ELF-1 (cell line): ENCODE measurements at places on chromosomes 3 and 15.
A peak's percentile ranks its signal among the peaks of the same experiment; 100 is the strongest.

DNA sequence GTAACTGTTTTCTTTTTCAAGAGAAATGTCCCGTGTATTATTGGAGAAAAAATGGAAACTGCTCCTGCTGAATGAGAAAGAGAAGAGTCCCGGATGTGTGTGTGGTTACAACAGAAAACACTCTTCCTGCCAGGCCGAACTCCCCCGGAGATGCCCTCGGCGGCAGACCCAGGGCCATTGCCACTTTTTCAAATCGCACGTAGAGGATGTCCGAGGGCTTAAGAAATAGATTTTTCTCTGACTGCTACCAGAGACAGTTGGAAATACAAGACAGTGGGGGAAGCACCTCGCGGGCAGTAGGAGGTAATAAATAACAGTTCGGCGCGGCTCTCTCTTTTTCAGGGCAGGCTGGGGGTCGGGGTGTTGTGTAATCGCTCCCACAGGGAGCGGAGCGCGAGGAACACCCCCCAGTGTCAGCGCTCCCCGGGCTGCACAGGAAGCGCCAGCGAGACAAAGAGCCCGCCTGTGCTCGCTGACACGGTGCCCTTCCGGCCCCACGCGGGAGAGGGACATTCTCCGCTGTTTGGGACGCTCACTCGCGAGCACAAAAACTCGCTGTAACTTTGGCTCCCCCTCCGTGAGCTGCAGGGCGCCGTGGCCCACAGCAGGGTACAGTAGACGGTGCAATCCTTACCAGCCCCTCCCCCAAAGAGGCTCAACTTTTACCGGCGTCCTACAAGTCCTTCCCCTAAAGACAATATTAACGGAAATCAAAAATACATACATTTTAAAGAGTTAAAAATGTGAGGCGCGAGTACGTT is 1.1 kb downstream of the VGLL4 start:
- peak; percentile 71 for DNase-seq

DNA sequence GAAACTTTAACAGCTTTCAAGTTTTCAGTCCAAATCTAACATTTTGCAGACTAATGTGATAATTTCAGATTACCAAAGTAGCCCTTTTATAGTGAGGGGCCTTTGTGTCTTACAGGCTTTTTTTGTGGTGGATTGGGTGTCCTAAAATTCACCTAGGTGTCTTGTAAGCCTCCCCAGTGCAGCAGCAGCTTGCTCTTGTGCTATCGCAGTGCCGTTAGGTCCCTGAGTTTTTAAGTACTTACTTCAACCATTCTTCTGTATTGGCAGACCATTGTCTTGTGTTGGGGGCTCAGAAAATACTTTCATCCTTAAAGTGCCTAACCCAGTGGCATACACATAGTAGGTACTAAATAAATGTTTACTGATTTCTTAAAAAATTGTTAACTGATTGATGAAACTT is 2.1 kb downstream of the PDE8A start:
- no peak for DNase-seq

DNA sequence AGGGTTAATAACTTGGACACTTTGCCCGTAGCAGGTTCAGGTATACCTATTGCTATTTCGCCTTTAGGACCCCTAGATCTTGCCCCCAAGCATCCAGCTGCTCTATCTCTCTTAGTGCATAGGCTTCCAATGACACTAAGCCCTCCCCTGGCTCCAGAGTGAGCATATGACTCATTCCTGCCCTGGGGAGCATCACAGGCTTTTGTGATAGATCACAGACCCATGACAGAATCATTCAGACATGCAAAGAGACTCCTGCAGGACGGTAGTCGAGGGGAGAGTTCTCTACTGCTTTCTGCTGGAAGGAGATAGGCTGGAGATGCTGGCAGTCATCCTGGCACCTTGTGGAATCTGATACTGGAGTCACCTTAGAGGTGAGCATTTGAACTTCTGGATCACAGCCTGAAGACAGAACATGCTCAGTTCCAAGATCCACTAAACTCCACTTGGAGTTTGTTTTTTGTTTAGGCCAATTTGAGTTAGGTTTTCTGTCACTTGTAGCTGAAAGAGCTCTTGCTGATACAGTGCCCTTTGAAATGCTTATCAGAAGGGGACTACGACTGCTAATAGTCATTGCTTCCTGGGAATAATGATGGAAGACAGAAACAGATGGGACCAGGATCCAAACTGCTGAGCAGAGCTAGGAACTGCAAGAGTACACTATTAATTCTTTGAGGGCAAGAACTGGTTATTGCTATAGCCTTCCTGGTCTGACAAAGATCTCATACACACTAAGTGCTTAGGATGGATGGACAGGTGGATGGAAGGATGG is 11.0 kb downstream of the LYSMD2 start:
- DNase-seq = peak; percentile 94

GRCh38 chr3:174439331-174440252 is 419.5 kb upstream of the NAALADL2 start:
- DNase-seq = peak; percentile 27

- DNase-seq = no peak
These were observed 257.3 kb downstream of the ABHD5 start for GRCh38 chr3:43948013-43948412.

- DNase-seq = no peak
These were observed 9.7 kb upstream of the SHF start for GRCh38 chr15:45197512-45197911.

GRCh38 chr15:63586790-63587189 is 10.4 kb upstream of the FBXL22 start:
- peak; percentile 31 for DNase-seq

- no peak for DNase-seq
These were observed 42.7 kb upstream of the B3GNT5 start for GRCh38 chr3:183210341-183210740.

DNA sequence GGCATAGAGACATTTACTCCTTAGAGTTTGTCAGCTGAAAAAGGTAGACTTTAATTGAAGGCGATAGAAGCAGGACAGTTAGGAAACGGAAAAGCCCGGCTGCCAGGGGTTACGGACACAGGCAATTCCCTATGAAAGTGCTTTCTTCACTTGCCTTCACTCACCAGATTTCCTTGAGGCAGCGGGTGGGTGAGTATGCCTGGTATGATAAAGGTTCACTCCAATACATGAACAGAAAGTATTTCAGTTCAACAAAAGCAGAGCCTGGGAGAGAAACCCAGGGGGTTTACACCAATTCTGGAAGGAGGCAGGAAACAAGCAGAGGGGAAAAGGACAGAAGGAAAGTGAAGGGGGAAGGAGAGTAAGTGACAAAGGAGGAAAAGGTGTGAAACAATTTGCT is 53.9 kb downstream of the QTRT2 start:
- no peak for DNase-seq

DNA sequence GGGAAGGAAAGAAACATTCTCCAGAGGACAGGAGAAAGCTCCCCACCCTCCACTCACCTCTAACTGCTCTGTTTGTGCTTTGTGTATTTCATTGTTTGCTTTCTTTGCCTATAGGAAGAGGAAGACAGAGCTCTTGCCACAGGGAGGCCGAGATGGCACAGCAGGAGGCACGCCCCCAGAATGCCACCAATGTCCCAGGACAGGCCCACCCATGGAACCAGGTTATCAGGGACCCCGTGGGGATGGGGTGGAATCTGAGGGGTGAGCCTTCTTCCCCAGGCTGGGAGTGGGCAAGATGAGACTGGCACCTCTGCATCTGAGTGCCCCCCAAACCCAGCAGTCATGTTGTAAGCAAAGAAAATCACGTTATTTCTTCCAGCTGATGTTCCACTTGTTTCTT is 155.8 kb downstream of the TBC1D2B start:
- no peak for DNase-seq

GRCh38 chr3:141397996-141398395 is 29.7 kb downstream of the ZBTB38 start:
- DNase-seq = no peak

- no peak for DNase-seq
These were observed 208.4 kb downstream of the TNIK start for GRCh38 chr3:171251835-171252234.

DNA sequence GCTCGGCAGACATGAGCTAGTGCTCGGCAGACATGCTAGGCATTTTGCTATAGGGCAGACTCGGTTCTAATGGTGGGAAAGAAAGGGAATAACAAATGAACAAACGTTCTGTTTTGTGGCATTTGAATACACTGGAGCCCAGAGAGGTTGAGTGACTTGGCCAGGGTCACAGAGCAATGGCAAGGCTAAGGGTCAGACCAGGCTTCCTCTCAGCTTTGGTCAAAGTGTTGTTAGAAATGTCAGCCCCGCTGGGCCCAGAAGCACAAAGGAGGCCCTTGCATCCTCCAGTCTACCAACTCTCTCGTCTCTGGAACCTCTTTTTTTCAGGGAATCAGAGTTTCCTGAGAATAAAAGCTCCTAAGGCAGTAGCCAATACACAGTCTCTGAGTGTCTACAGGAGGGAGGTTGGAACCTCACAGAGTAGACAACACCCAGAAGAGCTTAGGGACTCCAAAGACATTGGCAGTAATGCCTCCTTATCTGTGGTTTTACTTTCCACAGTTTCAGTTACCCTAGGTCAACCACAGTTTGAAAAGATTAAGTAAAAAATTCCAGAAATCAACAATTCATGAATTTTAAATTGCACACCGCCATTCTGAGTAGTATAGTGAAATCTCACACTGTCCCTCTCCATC is 47.3 kb downstream of the SSUH2 start:
- DNase-seq = no peak
